Stimulated activated CD4-positive, alpha-beta T cell treated with anti-CD3 and anti-CD28 coated beads, Interleukin-12 subunit alpha, Interleukin-12 subunit beta, amount 100 ng/mL, for 4 hours (primary cell): ENCODE measurements at places on chromosomes 16 and 17.
A peak's percentile ranks its signal among the peaks of the same experiment; 100 is the strongest.

DNA sequence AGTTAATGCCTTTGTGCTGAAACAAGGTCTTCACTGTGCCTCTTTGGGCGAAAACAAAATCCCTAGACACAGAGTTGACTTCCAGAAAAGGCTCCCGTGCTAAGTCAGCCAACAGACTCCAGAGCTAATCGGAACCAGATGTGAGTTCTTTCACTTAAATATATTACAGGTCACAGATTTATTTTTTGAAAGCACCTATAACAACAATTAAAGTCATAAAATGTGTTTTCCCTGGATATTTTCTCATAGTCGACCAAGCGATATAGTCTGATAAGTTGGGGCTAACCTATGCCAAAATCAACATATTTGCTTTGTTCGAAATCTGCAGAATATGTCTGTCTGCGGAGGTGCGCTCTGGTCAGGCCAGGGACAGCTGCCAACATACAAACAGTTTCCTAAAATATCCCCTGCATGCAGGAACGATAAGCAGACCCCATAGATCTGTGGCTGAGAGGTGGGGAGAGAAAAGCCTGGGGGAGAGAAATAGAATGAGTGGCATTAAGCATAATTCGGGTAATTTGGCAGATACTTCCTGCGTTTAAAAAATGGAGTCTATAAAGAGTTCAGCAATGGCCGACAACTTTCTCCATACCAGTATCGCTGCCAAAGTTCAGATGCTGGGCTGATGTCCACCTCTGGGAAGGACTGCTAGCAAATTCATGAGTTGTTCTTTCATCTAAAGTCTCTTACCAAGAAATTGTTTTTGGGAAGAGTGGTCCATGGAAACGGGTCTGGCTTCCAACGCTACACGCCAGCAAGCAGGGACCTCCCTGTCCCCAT, 50.8 kb upstream of the MYH10 start:
- no peak for DNase-seq

DNA sequence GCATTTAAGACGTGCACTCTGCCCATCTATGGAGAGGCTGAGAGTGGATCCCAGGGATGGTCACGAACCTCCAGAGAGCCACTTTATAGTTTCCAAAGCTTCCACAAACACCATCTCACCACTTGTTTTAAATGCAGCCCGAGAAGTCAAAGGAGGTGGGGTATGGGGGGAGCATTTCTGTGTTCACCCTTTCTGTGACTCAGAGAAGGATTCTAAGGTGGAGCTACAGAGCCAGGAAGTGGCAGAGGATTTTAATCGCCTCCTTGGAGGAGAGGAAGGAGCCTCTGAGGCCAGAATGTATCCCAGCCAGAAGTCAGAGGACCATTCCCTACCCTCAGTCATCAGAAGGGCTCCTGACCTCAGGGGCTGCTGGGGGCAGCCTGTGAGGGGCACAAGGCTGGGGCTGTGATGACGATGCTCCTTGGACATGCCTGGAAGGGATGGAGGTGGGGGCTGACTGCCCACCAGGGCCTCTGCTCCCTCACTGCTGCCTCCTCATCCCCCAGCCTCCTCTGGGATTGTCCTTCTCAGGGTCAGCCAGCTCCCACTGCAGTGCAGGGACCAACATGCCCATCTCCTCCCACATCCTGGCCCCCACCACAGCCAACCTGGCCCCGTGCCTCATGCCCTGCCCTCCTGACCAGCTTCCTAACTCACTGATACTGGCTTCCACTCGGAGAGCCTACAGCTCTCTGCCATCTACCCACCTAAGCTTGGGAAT, 2.8 kb downstream of the XYLT2 start:
- DNase-seq, result no peak

DNA sequence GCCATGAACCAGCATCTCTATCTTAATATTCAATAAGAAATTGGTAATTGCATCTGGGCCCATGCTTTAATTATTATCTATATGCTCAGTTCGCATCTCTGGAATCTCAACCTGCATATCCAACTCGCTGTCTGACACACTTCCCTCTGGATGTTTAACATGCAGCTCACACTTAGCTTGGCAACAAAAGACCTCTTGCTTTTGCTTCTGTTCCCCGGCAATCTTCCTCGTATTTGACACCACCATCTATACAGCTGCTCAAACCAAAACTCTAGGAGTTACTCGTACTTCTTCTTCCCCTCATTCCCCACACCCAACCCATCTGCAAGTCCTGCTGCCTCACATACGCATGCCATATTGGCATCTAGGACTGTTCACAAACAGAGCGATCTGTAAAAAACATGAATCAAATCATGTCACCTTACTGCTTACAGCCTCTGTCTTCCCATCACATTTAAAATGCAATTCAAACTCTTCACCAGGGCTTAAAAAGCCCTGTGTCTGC, 300.6 kb downstream of the CEP112 start:
- no peak for DNase-seq

GRCh38 chr16:8436931-8437330, 153.4 kb downstream of the TMEM114 start:
- DNase-seq, result no peak

DNA sequence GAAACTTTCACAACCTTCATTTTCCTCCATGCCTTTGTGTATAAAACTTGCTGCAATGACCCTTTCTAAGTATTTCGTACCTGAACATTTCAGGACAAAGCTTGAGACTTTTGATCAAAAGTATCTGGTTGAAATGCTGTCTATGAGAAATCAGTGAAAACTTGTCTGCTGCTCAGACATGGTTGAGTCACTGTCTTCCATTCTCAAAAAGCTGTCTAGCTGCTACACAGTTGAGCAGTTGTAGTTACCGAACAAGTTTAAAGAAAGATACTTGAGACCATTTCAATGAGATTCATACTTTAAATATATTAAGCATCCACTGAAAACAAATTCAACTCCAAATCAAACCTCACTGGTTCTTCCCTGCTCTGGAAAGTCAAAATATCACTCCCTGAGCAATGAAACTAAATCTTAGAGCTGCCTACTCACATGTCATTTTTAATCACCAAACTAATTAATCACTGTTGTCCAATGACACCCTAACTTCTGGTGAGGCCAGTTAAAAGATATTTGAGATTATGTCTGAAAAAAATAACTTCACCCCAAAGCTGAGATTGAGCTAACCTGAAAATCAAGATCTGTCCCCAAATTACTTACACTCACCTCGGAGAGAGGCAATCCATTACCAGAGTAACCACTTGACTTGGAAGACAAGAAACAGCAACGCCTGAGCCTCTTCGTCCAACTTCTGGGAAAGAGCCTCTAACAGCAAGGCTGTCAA, 488 bp downstream of the TMEM100 start:
- DNase-seq, result no peak

- no peak for DNase-seq
Observed at GRCh38 chr16:20260215-20261009, 66.9 kb downstream of the GP2 start.

DNA sequence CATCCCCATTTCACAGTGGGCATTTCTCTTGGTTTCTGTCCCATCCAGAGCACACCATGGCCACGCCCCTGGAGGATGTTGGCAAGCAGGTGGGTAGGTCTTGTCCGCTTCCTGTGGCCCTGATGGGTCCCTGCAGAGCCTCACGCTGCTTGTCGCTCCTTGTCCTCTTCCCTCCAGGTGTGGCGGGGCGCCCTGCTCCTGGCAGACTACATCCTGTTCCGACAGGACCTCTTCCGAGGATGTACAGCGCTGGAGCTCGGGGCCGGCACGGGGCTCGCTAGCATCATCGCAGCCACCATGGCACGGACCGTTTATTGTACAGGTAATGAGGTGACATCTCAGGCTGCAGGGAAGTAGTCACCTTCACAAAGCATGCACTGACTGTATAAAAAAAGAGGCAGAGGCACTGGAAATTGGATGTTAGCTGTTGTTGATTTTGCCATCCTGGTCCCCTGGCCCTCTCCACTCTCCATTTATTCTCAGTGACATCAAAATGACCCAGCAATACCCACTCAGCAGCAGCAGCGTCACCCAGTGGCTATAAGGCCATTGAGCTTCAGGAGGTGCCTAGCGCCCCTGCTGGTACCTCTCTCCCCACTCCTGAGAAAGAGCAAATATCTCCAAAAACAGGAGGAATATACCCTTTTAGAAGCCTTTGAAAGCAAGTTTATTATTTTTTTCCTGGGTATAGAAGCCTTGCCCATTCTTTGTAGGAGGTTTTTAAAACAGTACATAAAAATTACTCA, 13.7 kb downstream of the METTL22 start:
- no peak for DNase-seq

- DNase-seq, result no peak
Observed at GRCh38 chr16:85079785-85080570, 32.3 kb downstream of the CIBAR2 start.

- no peak for DNase-seq
Observed at GRCh38 chr17:81890447-81891302, 711 bp downstream of the ALYREF start.

DNA sequence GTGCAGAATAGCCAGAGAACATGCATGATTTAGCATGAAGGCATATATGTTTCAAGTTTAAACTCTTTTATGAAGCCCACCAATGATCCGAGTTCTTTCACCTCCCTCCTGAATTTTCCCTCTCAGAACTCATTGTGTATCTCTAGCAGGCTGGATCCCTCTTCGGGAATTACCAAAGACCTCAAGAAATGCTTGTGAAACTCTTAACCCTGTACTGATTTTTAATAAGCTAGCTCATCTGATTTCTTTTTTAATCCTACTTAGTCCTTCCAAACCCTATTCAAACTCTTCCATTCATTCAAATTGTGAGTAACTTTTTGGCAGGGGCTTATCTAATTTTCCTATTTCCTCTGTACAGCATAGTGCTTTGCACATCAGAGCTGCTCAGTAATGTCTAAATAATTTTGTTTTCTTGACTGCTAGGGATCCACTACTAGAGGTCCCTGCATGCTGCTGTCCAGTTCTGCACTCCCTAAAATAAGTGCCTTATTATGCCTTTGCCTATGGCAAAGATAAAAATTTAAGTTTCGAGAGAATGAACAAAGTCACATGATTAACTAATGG, 723.8 kb downstream of the CDH11 start:
- DNase-seq, result no peak

DNA sequence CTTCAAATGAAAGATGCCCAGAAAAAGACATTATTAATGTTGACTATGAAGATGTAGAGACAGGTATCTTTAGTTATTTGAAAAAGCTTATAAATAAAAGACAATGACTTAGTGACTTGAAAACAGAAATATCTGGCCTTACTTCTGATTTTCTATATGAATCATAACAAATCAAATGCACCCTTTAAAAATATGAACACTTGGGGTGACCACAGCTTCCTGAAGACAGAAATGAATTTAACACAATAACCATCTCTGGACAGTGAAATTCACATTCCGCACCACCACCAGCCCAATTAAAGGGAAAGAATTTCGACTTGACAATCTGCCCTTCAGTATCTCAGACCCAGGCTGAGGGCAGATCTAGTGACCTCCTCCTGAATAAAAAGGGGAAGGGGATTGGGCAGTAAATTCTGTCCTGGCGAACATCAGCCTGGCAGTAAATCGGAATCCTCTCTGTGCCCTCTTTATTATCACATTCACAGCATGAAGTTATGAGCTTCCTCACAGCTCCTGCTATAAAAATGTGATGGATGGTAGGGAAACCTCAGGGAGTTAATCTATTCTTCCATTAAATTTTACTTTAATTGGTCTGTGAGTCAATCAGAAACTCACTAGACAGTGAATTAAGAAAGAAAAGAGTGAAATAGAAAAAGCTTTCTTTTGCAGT, 131.5 kb downstream of the SNX11 start:
- no peak for DNase-seq

GRCh38 chr16:27408602-27409031, 6.6 kb downstream of the IL21R start:
- DNase-seq, result no peak

GRCh38 chr17:22467720-22468119, 775.4 kb downstream of the KCNJ18 start:
- no peak for DNase-seq

GRCh38 chr16:46830902-46831647, at the start of gene C16orf87:
Gene C16orf87, minus strand, starts transcription at chr16:46831180. Its CDS starts 31 bp downstream, at chr16:46831149.
- peak; percentile 85 for DNase-seq

DNA sequence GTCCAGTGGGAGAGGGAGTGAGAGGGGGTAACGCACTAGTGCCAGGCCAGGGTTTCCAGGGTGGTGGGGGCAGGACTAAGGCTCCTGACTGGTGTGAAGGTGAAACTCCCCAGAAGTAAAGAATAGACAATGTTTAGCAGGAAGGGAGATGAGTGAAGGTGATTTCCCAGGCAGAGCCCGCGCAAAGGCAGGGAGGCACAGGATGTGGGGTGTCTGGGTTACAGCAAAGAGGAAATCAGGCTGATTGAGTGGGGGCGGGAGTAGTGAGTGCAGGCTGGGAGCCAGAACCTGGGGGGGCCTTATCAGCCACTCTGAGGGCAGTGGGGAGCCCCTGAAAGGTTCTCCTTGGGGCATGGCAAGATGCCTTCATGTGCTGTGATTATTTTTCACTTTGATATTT, 167.5 kb downstream of the UTP18 start:
- peak; percentile 55 for DNase-seq

DNA sequence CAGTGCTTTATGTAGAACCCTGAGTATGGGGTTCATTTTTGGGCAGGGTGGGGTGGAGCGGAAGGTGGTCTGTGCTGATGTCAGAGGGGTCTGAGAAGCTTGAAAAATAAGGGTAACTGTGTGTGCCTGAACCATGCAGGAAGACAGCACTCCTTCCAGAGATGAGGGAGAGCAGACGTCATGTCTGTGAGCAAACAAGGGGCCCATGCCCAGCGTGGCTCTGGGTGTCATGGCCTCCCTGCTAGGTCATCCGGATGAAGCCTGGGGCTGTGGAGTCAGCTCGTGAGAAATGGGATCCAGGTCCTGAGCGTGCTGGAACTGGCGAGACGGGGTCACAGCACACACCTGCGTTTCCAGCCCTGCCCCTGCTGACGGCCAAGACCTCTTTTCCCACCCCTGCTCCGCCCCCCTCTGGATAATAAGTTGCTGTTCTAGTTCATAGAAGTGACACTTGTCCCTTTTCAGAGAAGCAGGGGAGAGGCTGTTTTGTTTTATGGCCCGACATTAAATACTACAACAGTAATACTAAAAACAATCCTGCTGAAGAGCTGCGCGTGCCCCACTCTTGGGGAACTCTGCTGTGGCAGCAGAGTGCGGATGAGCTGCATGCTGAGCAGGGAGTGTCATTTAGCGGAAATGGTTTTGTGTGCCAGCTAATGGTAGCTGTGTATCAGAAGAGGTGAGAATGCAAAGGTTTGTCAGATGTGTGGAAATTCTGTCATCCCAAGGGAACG, 92.6 kb downstream of the RPTOR start:
- no peak for DNase-seq

GRCh38 chr17:45437465-45438283, 5.0 kb upstream of the ARHGAP27 start:
- no peak for DNase-seq

DNA sequence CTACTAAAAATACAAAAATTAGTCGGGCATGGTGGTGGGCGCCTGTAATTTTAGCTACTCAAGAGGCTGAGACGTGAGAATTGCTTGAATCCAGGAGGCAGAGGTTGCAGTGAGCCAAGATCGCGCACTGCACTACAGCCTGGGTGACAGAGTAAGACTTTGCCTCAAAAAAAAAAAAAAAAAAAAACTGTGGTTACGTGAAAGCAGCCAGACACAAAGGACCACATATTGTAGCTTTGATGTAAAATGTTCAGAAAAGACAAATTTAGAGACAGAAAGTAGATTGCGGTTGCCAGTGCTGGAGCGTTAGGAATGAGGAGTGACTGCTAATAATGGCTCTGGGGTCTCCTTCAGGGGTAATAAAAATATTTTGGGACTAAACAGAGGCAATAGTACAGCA, 4.0 kb upstream of the MEAK7 start:
- no peak for DNase-seq
